ENCODE measurements at places on chromosomes 5 and 9.

DNA sequence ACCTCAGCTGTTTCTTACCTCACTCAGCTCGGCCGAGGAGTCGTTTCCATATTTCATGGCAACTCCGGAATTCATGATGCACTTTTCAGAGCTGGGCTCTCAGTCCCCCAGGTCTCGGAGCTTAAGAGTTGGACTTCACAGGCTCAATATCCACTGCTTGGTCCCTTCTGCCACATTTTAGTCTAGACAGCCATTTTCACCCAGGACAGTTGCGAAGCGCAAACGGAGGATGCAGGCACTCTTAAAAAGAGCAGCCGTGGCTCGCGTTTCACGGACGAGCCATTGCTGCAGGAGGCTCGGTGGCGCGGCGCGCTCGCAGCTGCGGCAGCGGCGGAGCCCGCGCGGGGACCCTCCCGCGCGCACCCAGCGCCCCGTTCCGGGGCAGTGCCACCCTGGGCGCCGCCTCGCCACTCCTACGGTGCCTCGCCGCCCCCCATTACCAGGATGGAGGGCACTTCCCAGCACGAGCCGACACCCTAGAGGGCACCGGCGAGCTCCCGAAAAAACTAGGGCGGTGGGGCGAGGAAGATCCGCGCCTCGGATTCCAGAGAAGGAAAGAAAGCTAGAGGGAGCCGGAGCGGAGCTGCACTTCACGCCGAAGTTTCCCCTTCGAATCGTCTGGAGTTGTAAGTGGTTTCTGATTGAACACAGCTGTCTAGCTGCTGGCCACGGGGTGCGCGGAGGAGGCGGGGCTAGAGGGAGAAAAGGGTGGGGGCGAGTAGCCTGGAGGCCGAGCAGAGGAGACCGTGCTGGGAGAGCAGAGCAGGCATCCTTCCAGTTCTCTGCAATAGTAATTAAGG is 140.3 kb downstream of the TSSK1B start:
- DNase-seq: peak; percentile 92

GRCh38 chr9:108035487-108035886 is 545.9 kb upstream of the KLF4 start:
- no peak for DNase-seq

GRCh38 chr5:154373729-154374179 is 72.0 kb upstream of the SAP30L start:
- DNase-seq: no peak

DNA sequence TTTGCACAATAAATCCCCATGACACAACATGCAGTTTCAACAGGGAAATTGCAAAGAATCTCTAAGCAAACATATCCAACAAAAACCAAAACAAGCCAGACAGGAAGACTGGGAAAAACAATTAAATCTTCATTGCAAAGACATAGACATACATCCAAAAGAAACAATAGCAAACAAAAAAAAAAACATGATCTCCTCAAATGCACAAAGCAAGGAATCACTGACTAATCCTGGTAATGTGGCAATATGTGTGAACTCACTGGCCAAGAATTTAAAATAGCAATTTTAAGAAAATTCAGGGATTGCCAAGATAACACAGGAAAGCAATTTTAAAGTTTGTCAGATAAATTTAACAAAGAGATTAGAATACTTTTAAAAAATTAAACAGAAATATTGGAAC is 520.1 kb upstream of the SMC2 start:
- DNase-seq: no peak

GRCh38 chr5:179409806-179410205 is 64.5 kb upstream of the ADAMTS2 start:
- no peak for DNase-seq

DNA sequence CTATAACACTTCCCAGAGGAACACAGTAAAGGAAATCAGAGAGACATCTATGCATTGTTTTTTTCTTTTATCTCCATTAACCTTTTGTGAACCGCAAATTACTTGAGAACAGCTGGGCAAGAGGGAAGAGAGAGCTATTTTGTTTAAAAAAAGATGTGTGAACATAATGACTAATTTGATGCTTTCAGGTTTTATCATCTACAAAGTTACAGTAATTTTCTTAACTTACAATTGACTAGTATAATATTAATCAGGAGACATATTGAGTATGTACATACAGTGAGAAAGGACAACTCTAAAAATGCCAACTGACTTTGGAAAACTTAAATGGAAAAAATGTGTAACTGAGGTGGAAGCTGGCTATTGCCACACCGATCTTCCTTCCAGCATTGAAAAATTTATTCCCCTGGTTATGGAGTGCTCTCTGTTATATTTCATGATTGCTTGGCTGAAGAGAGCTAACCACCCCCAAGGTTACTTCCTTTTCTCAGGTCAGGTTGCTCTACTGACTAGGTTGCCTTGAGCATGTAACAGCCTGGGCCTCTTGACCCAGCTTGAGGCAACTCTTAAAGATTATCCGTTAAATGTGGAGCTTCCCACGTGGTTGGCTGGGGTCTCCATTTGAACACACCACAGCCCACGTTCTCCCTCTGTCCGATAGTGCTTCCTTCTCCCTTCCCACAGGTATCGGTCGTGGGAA is 62.6 kb upstream of the C6 start:
- DNase-seq: no peak
